ENCODE measurements at places on chromosomes 5 and 9.

DNA sequence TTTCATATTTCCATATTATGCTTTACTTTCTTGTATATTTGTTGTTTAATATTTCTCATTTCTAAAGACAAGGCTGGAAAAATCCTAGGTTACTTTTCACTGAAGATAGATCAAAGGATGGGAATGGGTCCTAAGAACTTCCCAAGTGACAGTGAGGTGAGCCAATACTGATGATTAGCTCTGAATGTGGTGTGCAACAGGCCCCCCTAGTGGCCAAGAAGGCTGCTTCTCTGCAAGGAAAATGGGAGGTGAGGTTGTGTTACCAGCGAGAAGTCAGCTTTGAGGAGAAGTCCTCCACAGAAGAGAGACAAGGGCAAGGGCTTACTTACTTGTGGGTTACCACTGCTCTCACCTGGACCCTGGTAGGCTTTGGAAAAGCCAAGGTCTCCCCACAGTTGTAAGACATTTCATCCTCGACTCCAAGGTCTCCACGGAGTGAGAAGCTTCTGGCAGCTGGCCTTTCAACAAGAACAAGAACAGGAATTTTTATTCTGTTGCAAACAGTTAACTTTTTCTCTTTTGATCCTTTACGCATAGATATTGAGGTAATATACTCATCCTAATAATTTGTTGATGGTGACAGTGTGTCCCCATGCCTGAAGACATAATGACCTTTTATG is 69.9 kb downstream of the MAMDC2 start:
- no peak for DNase-seq

GRCh38 chr9:4080921-4081895 is 218.7 kb downstream of the GLIS3 start:
- DNase-seq: no peak

GRCh38 chr9:109906766-109907382 is 126.9 kb downstream of the PALM2AKAP2 start:
- no peak for DNase-seq

GRCh38 chr9:38057416-38058195 is 11.4 kb downstream of the SHB start:
- no peak for DNase-seq

GRCh38 chr5:97245386-97245785 is 62.3 kb upstream of the RIOK2 start:
- no peak for DNase-seq
